ENCODE measurements at places on chromosomes 1 and 21.

DNA sequence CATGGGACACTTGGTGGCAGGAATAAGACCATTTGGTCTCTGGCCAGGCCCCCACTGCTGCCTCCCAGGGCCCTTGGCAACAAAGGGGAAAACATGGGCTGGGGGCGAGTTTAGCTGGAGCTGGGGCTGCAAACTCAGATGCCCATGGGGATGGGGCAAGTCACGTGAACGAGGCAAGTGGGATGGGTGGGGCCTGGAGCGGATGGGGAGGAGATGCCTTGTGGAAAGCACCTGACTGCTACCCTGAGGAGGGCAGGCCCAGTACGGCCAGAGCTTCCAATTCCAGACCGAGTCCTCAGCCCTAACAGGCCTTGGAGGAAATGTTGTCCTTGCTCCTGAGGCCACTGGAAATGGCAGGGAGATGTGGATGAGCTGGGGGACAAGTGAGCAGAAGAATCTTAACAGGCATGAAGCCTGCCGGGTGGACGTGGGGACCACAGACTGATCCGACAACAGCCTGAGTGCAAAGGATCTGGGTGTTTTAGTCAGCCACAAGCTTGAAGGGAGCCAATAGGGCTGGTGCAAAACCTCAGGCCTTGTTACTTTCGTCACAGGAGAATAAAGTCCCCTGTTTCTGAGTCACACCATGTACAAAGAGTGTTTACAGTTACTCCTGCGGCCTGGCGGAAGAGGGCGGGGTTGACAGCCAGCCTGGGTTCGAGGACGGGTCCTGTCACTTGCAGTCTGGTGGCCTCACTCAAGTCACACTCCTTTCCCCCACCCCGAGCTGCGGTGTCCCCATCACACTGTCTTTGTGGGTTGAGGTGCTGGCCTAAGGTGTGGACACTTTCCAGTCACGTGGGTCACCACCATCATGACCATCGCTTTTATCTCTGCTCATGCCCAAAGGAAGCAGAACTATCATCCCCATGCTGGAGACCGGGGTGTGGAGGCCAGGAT, 19.1 kb downstream of the RUNX3 start:
- peak; percentile 97 for DNase-seq

DNA sequence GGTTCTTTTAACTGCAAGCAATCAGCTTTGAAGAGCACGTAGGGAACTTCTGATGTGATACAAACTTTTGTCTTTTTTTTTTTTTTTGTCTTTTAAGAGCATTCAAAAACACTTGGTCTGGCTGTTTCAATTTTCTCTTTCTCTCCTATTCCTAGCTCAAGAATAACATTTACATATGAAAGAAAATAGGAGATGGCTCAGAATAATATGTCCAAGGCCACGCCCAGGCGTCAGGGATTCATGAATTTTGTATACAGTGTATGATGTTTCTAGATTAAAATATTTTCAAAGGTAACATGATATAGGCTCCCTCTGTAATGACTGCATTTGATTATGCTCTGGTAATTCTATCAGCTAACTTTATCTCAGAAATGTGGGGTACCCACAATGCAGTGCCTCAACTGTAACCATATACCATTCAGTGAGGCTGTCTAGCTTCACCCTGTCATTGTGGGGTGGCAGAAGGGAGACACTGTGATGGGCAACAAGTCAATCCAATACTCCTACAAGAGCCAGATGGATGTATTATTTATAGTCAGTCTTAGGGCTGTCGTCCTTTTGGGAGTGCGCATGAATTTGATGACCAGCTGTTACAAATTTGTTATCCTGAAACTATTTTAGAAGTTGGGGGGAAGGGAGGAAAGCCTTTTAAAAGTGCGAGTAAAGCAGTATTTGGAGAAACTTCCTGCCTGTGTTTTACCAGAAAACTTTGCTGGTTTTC, 1.5 kb upstream of the AKNAD1 start:
- no peak for DNase-seq

- no peak for DNase-seq
Observed at GRCh38 chr21:46127239-46128105, 27.9 kb downstream of the FTCD start.

DNA sequence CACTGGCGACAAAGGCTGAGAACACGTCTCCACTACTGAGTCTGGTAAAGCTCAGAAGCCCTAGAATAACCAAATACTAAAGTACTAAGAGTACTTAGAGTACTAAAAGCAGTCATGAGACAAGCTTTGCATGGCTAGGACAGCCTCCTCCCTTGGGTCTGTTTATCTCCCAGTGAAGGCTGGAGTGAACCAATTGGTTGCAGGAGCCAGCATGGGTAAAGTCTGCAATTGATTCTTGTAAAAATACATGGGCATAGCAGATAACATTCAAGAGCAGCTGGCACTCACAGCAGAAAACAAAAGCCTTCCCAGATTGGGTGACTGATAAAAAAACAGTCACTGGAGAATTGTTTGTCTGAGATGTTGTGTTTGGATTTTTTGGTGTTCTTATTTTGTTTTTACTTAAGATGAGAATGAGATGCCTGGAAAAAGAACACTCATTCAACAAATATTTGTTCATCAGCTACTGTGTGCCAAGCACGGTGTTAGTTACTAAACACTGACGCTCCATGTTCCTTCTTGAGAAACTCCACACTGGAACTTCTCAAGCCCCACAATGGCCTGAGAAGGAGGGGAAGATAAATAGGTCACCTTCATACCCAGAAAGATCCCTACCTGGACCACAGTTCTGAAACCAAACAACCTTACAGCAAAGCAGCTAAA, 3.7 kb downstream of the IRF6 start:
- no peak for DNase-seq

DNA sequence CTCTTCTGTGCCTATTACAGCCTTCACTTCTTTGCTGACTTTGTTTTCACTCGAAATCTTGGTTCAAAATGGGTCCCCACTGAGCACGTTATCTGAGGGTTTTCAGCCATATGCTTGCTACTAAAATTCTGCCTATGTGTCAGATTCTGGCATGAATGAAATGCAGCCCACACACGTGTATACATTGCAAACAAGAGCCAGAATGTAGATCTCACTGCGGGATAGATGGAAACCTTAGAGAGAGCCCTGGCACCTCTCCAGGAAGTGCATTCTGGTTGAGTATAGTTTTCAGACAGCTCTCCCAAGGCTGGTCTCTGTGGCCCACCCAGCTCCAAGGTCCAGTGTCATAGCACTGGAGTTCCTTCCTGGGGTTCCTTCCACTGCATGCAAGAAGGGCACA, 234.7 kb upstream of the GJB5 start:
- DNase-seq = no peak

Measured in CD8-positive, alpha-beta memory T cell (primary cell).